ENCODE measurements at places on chromosomes 12 and 14. TPM values are rescaled to one million over a fixed set of nuclear protein-coding genes. Genes with fewer than 3 reads are reported as not detected.
A peak's percentile ranks its signal among the peaks of the same experiment; 100 is the strongest.

DNA sequence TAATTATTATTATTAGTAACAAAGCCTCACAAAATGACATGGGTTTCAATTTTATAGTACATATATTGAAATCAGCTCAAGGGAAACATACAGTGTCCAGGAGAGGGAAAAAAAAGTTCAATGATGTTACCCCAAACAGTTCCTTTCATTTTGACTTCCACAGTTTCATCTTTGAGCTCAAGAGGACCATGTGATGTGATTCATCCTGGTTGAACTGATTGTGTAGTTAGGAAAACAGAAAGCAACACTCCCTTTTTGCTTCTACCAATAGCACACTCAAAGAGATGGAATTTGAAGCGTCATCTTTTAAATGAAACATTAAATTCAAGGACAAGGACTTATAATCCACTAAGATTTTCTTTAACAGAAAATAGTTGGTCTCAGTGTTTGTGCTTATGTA lies 461.0 kb downstream of the FOXG1 start:
- no peak overlapping the region for H3K27ac ChIP-seq
- no peaks in the 10 kb centered on the region for H3K4me1 ChIP-seq
- H3K4me3 ChIP-seq = no peak overlapping the region
- H3K27me3 ChIP-seq = no peaks in the 10 kb centered on the region
- no peaks in the 10 kb centered on the region for H3K36me3 ChIP-seq
- no peak for DNase-seq

DNA sequence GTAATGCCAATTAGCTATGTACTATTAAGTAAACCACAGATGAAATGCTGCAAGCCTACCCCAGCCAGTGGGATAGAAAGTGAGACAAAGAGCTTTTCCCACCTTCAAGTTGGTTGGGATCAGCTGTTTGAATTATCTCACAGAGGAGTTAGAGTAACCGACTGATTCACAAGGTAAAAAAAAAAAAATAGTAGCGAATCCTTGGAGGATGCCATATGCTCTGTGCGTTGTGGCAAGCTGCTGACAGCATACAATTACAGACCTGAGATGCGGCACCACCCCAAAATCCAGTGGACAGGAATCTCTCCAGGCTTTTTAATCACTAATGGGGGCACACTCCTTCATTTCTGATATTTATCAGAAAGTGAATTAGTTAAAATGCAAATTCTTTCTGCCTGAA lies 157.0 kb upstream of the RMST start:
- no peak overlapping the region for H3K4me3 ChIP-seq
- H3K27me3 ChIP-seq = peaks cover 26% of the 10 kb centered on the region
- no peak overlapping the region for H3K27ac ChIP-seq

GRCh38 chr12:82605115-82605514 lies 81.6 kb upstream of the TMTC2 start:
- no peaks in the 10 kb centered on the region for H3K36me3 ChIP-seq
- no peak overlapping the region for H3K27ac ChIP-seq
- no peaks in the 10 kb centered on the region for H3K27me3 ChIP-seq
- peaks cover 19% of the 10 kb centered on the region for H3K4me1 ChIP-seq
- DNase-seq = no peak
- no peak overlapping the region for H3K4me3 ChIP-seq

Gene PPM1H
- total RNA-seq = 12.0 TPM

GRCh38 chr14:93081876-93082570 lies 33.7 kb downstream of the ITPK1 start:
- peaks cover 14% of the 10 kb centered on the region for H3K4me1 ChIP-seq
- H3K4me3 ChIP-seq = no peak overlapping the region
- no peak for DNase-seq
- no peak overlapping the region for H3K27ac ChIP-seq

- H3K27me3 ChIP-seq = no peaks in the 10 kb centered on the region
- no peaks in the 10 kb centered on the region for H3K4me1 ChIP-seq
- no peak overlapping the region for H3K4me3 ChIP-seq
- H3K36me3 ChIP-seq = no peaks in the 10 kb centered on the region
Observed at GRCh38 chr12:102533483-102534215, 53.3 kb upstream of the IGF1 start.

Gene ANKS1B
- 0.98 TPM for total RNA-seq

DNA sequence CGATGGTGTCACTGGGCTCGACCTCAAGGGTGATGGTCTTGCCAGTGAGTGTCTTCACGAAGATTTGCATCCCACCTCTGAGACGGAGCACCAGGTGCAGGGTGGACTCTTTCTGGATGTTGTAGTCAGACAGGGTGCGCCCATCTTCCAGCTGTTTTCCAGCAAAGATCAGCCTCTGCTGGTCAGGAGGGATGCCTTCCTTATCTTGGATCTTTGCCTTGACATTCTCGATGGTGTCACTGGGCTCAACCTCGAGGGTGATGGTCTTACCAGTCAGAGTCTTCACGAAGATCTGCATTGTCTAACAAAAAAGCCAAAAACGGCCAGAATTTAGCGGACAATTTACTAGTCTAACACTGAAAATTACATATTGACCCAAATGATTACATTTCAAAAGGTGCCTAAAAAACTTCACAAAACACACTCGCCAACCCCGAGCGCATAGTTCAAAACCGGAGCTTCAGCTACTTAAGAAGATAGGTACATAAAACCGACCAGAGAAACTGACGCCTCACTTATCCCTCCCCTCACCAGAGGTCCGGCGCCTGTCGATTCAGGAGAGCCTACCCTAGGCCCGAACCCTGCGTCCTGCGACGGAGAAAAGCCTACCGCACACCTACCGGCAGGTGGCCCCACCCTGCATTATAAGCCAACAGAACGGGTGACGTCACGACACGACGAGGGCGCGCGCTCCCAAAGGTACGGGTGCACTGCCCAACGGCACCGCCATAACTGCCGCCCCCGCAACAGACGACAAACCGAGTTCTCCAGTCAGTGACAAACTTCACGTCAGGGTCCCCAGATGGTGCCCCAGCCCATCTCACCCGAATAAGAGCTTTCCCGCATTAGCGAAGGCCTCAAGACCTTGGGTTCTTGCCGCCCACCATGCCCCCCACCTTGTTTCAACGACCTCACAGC lies 717 bp downstream of the UBC start:
- H3K27me3 ChIP-seq = no peaks in the 10 kb centered on the region
- H3K4me1 ChIP-seq = peaks cover 44% of the 10 kb centered on the region
- DNase-seq = peak; percentile 89

Gene RPGRIP1
- not detected for total RNA-seq

GRCh38 chr12:39383114-39383513 lies 59.8 kb downstream of the KIF21A start:
- no peak overlapping the region for H3K27ac ChIP-seq
- H3K4me1 ChIP-seq = 0 out of 2 replicates have a peak, but pooled peaks cover 3% of the 10 kb centered on the region
- no peaks in the 10 kb centered on the region for H3K27me3 ChIP-seq
- DNase-seq = no peak
- H3K4me3 ChIP-seq = no peak overlapping the region

- H3K27ac ChIP-seq = no peak overlapping the region
- DNase-seq = no peak
- no peaks in the 10 kb centered on the region for H3K36me3 ChIP-seq
- H3K4me1 ChIP-seq = no peaks in the 10 kb centered on the region
Observed at GRCh38 chr14:29648045-29648444, 279.6 kb downstream of the PRKD1 start.

GRCh38 chr12:118526255-118527095 lies 150.1 kb downstream of the SUDS3 start:
- H3K4me3 ChIP-seq = no peak overlapping the region
- no peak for DNase-seq
- no peak overlapping the region for H3K27ac ChIP-seq
- no peaks in the 10 kb centered on the region for H3K36me3 ChIP-seq

GRCh38 chr12:68962877-68963855 lies 30.2 kb upstream of the CPM start:
- DNase-seq = no peak
- no peaks in the 10 kb centered on the region for H3K4me1 ChIP-seq
- H3K27ac ChIP-seq = no peak overlapping the region
- H3K36me3 ChIP-seq = no peaks in the 10 kb centered on the region

- no peak overlapping the region for H3K4me3 ChIP-seq
- no peak for DNase-seq
- H3K4me1 ChIP-seq = no peaks in the 10 kb centered on the region
- no peak overlapping the region for H3K27ac ChIP-seq
Observed at GRCh38 chr14:31505411-31505810, 17.6 kb upstream of the GPR33 start.

DNA sequence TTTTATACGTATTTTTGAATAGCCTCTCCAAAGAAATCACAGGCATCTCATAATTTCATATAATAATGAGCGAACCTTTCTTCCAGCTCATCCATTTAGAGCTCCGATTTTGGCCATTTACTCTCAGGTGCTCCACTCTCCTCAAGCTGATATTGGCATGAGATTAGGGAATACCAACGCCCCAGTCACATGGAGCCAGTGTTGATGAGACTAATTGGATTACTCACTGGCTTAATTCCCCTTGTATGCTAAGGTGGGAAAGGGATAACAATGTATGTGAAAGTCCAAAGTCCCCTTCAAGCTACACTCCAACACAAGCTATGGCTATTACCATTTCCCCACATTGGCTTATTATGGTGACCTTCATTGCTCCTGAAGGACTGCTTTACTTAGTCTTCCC lies 76.6 kb upstream of the NAV3 start:
- peaks cover 13% of the 10 kb centered on the region for H3K4me1 ChIP-seq
- H3K4me3 ChIP-seq = no peak overlapping the region
- H3K27me3 ChIP-seq = peaks cover 55% of the 10 kb centered on the region
- no peak overlapping the region for H3K27ac ChIP-seq
- no peak for DNase-seq
